A172 (cell line): ENCODE measurements at places on chromosomes 2 and 18.
A peak's percentile ranks its signal among the peaks of the same experiment; 100 is the strongest.

GRCh38 chr2:160144280-160144990 is 55.6 kb downstream of the ITGB6 start:
- no peak for DNase-seq

DNA sequence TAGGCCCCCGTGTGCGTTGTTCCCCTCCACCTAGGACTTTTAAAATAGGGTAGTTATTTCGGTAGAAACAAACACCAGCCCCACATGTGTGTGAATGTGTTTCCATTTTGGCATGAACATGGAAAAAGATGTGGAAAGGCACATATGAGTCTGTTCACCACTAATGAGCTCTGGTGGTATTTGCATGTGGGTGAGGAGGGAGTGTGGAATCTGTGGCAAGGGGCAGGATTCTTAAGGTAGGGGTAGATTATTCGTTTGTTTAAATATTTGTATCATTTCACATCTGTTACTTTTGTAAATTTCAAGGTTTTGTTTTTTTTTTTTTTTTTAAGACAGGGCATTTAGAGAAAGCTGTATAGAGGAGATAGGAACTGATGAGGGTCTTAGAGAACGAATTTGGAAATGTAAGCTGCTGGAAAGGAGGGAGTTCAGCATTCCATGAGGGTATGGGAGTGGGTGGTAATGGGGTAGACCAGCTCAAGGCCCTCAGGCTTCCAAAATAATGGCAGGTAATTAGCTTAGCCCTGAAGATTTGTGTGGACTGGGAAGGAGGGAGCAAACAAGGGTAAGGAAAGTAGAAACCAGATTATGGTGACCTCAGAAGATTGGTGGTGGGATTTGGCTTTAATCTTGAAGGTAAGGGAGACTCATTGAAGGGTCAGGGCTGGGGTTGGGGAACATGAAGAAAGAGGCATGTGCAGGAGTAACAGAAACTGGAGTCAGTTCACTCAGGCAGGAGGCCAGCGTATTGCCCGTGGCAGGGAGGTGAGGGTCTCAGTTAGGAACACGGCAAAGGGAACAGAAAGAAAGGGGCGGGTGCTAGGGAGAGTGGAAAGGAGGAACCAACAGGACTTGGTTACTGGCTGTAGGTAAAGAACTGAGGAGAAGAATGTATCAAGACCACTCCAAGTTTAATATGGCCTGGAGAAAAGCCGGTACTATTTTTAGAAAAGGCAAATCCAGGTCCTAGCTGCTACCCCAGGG is 123.6 kb downstream of the PLB1 start:
- DNase-seq = no peak

- peak; percentile 91 for DNase-seq
Observed at GRCh38 chr18:42446195-42446594, 491.2 kb downstream of the PIK3C3 start.

GRCh38 chr18:47113796-47114540 is 36.3 kb downstream of the HDHD2 start:
- DNase-seq = peak; percentile 45
